Activated T-cell treated with anti-CD3 and anti-CD28 coated beads for 24 hours (primary cell): ENCODE measurements at places on chromosomes 11 and 22.
A peak's percentile ranks its signal among the peaks of the same experiment; 100 is the strongest.

GRCh38 chr11:113481226-113481625 is 6.0 kb upstream of the DRD2 start:
- DNase-seq = no peak

- no peak for DNase-seq
Measured at GRCh38 chr22:50581031-50581949, 1.4 kb downstream of the CHKB start.

- no peak for DNase-seq
Measured at GRCh38 chr11:129992161-129992944, 10.3 kb downstream of the PRDM10 start.

DNA sequence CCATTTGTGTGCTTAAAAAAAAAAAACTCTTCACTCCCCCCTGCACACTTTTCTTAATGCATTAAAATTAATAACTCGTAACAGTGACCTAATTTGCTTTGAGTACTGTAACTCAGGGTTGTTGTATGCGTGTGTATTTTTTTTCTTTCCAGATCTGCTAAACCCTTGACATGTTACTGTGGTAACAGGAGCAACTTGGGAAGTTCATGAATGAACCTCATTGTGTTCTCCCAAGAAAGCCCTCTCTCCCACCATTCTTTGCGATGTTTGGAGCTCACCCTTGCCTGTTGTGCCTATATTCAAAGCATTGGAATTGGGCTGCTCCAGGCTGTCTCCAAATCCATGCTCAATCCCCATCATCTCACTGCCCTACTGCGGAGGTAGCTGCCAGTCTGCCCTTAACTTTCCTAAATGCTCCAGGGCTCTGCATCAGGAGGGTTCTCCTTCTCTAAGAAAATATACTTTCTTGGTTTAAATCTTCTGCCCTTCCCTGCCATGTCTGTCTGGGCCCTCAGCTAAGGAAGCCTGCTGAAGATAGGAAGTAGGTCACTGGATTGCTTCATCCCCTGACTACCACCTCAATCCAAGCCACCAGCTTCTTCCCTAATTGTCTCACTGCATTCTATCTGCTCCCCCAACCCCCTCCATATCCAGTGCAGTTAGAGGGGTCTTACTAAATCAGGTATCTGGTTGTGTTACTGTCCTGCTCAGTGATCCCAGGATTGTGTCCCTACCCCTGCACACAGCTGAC is 70.3 kb downstream of the KIRREL3 start:
- DNase-seq = no peak

GRCh38 chr11:44823868-44824267 is 97.1 kb downstream of the TSPAN18 start:
- DNase-seq = no peak

GRCh38 chr11:69173331-69173730 is 17.6 kb downstream of the SMIM38 start:
- no peak for DNase-seq

DNA sequence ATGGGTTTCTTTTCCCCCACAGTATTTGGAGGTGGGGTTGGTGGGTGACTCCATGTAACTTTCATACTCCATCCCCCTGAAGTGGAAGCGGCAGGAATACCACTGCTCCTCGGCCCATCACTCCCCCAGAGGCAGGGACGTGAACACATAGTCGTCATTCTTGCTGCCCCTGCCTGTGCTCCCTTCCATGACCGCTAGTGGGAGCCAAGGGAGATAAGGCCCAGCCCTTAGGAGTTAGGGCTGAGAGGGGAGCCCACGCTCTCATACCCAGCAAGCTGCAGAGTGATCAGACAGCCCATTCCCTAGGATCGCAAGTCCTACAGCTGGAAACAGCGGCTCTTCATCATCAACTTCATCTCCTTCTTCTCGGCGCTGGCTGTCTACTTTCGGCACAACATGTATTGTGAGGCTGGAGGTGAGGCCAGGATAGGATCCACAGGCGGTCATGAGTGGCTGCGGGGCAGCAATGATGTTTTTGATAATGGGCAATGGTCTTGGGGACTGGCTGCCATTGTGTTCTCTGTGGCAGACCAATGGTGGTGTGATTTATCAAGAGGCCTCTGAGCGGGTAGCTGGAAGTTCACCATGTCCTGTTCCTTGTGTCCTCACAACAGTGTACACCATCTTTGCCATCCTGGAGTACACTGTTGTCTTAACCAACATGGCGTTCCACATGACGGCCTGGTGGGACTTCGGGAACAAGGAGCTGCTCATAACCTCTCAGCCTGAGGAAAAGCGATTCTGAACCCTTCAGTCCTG is 15.9 kb downstream of the RHOG start:
- peak; percentile 75 for DNase-seq
